AG04450 (cell line): ENCODE measurements at places on chromosomes 3 and 15.

GRCh38 chr3:141246958-141247301 is 15.3 kb downstream of the PXYLP1 start:
- no peak for DNase-seq

DNA sequence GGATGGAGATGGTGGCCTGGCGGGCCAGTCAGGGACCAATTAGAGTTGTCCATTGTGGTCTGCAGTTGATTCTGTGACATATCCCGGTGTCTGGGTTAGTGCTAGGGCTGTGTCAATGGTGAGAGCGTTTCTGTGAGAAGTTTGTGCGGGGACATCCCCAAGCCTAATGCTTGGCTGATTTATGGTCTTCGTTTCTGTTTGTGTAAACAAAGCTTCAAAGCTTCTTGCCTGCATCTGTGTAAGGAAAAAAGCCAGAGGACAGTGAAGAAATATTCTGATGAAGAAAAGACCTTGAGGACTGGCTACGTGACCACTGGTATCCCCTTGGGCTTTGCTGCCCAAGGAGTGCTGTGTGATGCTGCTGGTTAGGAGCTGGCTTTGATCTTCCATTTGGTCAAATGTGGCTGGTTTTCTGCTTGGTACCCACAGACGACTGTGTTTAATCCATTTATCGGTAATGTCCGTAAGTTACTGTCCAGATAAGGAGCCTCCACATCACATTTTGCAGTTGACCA is 74.6 kb upstream of the LRTM1 start:
- DNase-seq, result no peak

- DNase-seq, result peak; percentile 65
These were observed 437.7 kb downstream of the RAP2B start for GRCh38 chr3:153599685-153600084.

DNA sequence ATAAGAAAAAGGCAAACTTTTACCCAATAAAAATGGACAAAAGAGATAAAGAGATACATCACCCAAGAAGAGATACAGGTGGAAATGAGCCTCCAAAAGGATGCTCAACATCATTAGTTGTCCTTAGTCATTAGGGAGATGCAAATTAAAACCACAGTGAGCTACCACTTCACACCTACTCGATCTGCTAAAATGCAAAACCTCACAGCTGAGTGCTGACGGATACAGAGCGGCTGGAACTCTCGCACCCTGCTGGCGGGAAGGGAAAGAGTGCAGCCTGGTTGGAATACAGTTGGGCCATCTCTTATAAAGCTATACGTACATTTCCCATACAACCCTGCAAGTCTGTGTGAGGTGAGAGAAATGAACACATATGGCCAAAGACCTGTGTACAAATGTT is 78.5 kb upstream of the PRR20G start:
- DNase-seq, result no peak

GRCh38 chr3:64097920-64098319 is 74.6 kb upstream of the PSMD6 start:
- no peak for DNase-seq

- peak; percentile 29 for DNase-seq
These were observed 1.1 kb upstream of the LPP start for GRCh38 chr3:188152660-188153436.

- peak; percentile 37 for DNase-seq
These were observed 43.1 kb downstream of the DNASE1L3 start for GRCh38 chr3:58167431-58168351.

DNA sequence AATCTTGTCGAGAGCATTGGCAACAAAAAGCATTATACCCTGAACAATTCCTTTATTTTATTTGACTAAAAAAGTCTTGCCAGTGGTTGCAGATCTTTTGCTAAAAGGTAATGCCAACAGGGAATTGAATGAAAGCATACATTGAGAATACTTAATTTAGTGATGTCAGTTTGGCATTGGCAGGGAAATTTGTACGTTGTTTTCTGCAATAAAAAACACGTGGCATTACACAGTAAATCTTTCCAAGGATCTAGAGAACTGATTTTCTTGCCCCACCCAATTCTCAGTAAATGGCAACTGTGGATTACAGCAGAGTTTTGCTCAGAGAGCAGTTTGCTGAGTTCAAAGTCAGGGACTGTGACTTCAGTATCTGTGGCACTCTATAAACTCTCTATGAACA is 38.3 kb upstream of the IGSF10 start:
- no peak for DNase-seq

GRCh38 chr3:14413381-14414071 is 11.1 kb downstream of the SLC6A6 start:
- no peak for DNase-seq

GRCh38 chr15:38666865-38667510 is 102.4 kb upstream of the RASGRP1 start:
- no peak for DNase-seq

DNA sequence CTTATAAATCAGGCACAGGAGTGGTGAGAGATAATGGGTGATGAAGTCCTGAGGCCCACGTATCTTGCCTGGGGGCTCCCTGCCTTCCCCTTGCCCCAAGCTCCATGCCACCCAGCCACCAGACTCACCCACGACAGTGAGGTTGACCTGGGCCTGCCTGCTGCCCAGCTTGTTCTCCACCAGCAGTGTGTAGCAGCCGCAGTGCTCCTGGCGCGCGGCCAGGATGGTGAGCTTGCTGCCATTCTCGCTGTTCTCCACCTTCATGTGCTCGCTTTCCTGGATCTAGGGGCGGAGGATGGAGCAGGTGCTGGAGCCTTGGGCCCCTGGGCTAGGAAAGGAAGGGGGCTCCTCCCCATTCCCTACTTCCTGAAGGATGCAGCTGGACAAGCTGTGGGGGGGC is 79.1 kb upstream of the HACD2 start:
- no peak for DNase-seq

DNA sequence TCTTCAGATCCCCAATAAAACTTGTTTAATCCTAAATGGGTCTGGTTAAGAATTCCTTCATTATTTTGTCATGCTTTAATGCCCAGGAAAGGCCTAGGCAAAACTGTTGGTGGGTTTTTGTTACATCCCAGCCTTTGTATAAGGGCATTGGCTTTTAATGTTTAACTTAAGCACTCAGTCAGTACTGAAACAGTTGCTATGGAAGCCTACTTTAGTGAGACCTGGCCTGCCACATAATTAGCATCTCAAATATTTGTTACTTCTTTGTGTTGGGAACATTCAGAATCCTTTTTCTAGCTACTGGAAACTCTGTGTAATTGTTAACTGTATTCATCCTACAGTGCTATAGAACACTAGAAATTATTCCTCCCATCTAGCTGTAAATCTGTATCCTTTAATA is 369.6 kb upstream of the ATP10A start:
- DNase-seq, result no peak

GRCh38 chr3:112489674-112490479 is 9.4 kb downstream of the BTLA start:
- no peak for DNase-seq

DNA sequence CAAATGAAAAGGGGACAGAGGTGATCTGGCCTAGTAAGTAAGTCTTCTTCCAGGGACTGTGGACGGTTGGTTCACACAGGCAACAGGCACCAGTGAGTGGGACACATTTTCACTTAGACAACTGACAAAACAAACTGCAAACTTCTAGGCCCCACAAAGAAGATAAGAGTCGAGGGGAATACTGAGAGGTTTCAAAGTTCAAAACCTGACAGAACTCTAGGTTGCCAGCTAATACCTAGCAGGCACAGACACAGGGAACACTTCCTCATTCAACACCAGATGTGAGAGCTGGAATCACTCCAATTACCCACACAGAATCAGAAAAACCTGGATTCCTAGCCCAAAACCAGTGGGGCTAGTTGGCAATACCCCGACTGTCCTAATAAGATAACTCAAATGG is 621.7 kb downstream of the ZPLD1 start:
- DNase-seq, result no peak

- no peak for DNase-seq
These were observed 5.4 kb upstream of the VPS39 start for GRCh38 chr15:42213511-42213910.

GRCh38 chr3:104286645-104287044 is 1080.1 kb upstream of the ALCAM start:
- DNase-seq, result no peak

- no peak for DNase-seq
These were observed 298.5 kb upstream of the PPP2R3A start for GRCh38 chr3:135667061-135667460.

DNA sequence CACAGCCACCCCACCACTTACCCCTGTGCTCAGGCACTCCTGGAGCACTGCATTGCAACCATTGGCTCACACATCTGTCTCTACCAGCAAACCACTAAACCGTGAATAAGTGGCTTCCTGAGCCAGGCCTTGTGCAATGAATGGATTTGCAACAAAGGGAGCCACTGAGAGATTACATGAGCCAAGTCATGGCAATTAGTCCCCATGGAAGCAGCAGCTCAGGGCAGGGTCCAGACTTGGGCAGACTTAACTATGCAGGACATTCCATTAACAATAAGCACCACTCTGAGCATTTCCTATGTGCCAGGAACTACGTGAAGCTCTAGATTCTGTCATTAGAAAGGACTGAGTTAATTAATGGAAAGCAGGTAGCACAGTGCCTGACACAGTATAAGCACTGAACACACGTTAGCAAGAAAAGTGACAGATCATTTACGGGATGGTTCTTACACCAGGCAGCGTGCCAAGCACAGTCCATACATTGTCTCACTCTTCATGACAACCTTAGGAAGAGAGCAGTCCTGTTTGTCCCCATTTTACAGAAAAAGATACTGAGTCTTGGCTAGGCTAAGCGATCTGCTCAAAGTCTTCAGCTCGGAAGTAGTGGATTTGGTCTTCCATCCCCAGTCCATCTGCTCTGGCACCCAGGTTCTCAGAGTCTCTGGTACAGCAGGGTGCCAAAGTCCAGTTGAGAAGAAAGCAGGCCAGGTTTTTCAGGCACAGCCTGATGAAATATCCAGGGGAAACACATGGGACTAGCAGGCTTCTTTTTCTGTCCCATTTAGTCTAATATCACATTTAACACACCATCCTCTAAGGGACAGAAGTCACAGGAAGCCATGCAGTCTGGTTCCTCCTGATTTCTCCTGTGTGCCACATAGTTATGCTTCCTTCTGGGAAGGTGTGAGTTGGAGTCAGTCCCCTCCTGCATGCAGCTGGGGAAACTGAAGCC is 44.1 kb downstream of the LIPC start:
- no peak for DNase-seq

GRCh38 chr3:30502742-30503073 is 103.7 kb upstream of the TGFBR2 start:
- DNase-seq, result peak; percentile 36

DNA sequence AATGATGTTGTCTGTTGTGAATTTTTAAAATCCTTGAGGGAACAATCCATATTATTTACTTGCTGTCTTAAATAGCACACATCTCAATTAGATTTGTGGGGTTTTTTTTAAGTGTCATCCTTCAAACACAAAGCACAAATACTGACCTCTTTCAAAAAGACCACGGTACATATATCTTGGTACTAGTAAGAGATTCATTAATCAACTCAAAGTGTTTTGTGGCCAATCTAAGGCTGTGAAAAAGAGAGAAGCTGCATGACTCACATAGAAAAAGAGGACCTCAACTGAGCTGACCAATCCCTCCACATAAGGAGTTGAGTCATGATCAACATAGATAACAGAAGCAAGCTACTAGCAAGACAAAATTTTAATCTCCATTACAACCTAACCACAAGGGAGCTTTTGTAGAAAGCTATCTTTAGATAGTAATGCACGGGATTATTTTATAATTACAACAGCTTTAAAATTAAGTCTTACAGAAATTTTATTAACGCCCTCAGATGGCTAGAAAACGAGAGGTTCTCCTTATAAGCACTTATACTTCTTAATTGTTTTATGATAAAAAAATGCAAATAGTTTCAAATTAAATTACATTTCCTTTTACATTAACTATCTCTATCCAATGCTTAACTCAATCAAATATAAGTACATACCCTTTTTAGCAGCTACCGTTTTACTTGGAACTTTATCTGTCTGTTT is 60.5 kb downstream of the TOP2B start:
- DNase-seq, result peak; percentile 33

DNA sequence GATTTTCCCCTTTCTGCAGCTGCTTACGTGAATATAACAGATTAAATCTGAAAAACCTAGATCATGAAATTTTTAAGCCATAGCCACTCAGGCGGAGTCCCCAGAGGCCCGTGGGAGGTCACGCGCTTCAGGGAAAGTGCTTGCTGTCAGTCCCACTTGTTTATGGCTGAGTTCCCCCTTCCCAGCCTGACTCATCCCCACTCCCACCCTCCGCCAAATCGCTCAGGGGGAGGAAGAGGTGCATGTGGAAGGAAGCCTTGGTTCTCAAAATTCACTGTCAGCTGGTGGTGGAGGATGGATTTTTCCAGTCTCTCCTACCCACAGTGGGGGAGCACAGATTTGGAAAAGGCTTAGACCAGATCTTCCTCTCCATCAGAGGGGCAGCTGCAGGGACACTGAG is 67.4 kb downstream of the CORO2B start:
- no peak for DNase-seq

GRCh38 chr15:39181056-39181747 is 399.7 kb upstream of the THBS1 start:
- no peak for DNase-seq

DNA sequence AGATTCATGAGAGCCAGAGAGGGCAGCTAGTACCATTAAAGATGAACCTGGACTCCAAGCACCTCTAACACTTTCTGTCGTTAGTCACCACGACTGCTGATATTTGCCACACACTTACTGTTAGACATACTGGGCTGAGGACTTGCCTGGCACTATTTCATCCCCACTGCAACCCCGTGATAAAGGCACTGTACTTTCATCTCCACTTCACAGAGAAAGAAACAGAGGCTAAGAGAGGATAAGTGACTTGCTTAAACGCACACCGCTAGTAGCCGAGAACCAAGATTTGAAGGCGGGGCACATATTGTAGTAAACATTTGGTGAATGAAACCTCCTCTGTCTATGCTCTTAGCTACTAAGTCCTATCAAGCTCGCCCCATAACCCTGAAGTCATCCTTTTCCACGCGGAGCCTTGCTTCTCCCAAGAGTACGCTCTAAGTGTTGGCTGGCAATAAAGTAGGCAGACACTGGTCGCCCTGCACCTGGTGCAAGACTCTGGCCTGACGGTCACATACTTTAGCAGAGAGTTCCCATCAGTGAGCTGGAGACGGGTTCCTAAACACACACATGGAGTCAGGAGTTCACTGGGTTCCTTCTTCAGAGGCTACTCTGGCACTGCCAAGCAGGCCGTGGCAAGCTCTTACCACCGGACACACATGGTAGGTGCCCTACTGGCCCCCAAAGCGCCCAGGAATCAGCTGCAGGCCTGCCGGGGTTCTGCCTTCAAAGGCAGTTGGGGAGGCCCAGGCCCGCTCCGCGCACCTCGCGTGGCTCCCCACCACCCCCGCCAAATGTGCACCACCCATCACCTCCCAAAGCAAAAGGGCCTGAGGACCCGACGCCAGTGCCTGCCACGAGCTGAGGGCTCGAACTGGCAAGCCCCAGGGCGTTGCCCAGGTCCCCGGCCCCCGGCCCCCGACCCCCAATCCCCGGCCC is 951 bp downstream of the POMGNT2 start:
- DNase-seq, result no peak

DNA sequence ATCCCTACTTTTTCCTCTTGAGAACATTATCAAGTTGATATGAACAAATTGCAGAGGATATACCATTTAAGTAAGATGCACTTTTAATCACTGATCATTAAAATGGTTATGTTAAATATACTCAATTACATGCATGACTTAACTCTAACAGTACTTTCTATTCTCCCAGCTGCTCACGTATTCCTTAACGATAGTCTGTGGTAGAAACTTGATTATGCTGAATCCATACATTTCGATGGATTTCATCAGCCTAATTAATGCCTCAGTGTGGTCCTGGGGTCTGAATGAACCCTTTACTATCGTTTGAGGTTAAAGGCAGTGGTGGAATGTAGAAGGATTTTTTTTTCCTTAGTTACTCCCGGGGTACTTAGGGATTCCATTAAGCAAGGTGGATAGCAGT is 18.6 kb downstream of the SOX2 start:
- no peak for DNase-seq
